ENCODE measurements at places on chromosomes 13 and 19.

- DNase-seq, result no peak
These were observed 280.0 kb downstream of the SHISA2 start for GRCh38 chr13:25771641-25772478.

DNA sequence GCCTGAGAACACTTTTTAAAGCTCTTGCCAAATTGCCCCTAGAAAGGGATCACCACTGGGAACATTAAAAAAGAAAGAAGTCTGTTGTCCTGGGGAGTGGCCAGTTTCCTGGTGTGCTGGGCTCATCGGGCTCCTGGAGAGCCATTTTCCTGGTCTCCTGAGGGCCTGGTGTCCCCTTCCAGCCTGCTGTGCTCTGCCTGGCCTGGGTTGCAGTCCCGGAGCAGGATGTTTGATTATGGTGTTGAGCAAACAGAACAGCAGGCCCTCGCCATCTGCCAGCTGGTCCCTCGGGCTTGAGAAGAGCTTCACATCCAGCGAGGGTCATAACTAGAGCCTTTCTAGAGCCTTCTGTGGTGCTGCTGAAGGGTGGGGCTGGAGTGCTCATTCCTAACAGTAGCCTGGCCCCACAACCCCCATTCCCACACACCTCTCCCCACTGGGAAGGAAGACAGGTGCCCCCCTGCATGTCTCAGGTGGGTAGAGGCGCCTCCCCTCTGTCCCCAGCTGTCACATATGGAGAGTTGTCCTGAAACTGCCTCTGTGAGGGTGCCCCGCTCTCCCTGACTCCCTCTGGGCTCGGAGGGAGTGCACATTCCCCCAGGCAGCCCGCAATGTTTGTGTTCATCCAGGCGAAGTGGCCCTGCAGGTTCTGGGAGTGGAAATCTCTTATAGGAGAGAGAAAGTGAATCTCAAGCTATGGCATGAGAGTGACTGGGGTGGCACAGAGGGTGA, 151.1 kb downstream of the SIPA1L3 start:
- DNase-seq, result no peak

DNA sequence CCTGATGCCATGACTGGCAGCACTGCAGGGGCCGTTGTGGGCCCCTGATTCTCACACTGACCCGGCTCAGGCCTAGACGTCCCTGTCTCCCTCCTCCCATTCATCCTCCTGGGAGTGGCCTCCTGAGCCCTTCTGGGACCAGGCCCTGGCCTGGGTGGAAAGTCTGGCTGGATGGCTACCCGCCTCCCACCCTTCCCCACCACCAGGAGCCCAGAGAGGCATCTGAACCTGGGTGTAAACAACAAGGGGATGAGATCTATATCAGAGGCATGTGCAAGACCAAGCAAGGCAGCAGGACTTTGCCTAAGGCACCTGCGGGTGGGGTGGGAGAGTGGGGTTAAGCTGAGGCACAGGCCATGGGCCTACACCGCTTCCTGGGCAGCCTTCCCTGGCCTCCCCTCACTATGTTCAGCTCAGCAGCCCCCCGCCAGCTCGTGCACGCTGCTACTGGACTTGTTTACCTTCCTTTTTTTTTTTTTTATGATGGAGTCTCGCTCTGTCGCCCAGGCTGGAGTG, 22.0 kb upstream of the ASPDH start:
- DNase-seq, result no peak

GRCh38 chr19:44807652-44808462, 1.0 kb upstream of the BCAM start:
- DNase-seq, result peak; percentile 64

DNA sequence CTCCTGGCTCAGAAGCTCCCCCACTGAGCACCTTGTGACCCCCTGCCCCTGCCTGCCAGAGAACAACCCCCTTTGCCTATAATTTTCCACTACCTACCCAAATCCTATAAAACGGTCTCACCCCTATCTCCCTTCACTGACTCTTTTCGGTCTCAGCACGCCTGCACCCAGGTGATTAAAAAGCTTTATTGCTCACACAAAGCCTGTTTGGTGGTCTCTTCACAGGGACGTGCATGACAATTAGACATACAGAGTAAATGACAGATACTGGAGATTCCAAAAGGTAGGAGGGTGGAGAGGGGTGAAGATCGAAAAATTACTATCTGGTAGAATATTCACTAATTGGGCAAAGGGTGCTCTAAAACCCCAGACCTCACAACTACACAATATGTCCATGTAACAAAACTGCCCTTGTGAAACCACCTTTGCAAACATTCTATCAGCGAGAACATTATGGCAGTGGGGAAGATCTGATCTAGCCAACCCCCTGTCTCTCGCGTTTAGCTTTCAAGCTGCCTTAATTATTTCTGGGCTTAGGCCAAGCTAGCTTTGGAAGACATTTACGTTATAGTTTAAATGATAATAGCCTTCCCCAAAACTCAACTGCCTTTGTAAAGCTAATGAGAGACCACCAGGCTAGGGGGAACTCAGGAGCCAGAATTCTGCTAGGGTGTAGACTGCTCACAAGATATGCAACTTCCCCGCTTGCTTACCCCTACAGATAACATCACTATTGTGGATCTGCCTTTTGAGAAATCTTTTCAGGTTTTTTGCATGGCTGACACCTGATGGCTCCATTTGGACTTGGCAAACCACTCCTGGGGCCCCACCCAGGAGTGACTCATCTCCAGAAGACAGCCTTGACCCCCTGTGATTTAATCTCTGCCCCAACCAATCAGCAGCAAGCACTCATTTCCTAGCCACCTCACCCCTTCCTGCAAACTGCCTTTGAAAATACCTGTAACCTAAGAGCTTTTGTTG, 1534.0 kb upstream of the SPRY2 start:
- no peak for DNase-seq

DNA sequence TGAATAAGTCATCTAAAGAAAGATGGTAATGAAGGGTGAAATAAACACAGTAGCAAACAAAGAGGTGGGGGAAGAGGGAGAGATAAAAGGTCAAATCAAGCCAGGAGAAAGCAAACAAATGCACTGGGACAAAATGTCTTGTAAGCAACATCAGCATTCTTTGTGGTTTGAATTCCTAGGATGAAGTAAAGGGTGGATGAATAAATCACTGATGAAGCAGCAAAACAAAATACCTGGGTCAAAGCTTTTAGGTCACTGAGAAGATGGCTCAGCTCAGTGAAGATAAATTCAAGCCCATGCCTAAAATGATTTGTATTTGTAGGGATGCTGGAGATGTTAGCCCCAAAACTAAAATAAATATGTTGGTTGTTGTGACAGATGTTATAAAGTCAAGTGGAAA, 86.5 kb upstream of the FBXL3 start:
- DNase-seq, result no peak

DNA sequence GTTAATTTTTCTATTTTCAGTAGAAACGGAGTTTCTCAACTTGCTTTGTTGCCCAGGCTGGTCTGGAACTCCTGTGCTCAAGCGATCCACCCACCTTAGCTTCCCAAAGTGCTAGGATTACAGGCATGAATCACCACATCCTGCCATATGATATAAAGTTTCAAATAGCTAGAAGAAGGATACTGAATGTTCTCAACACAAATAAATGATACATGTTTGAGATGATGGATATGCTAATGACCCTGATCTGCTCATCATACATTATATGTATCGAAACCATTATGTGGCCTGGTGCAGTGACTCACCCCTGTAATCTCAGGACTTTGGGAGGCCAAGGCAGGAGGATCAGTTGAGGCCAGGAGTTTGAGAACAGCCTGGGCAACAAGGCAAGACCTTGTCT, 11.5 kb downstream of the CIB3 start:
- no peak for DNase-seq

DNA sequence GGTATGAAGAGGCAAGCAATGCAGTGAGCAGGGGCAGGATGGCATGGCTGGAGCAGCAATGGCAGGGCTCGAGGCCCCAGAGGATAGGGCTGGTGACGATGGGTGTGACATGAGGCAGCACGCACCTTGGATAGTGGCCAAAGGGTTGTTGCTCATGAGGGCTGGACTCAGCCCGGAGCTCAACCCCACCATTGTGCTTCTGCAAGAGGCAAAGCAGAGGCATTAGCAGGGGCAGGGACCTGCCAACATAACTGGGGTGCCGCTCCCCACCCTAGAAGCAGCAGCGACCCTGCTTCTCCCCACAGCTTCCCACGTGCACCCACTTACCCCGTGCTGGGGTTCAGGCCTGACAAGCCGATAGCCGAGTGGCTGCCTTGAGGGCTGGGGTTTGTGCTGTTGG, 15.8 kb downstream of the ZNF574 start:
- DNase-seq, result peak; percentile 40

- DNase-seq, result no peak
These were observed 64.9 kb downstream of the DNAJC3 start for GRCh38 chr13:95741584-95742563.

All from GM03348 (cell line).